ENCODE measurements at places on chromosomes 16 and 17. TPM values are rescaled to one million over a fixed set of nuclear protein-coding genes. Genes with fewer than 3 reads are reported as not detected.

GRCh38 chr16:49994006-49994405 lies 31.0 kb upstream of the CNEP1R1 start:
- peaks cover 48% of the 10 kb centered on the region for H3K27me3 ChIP-seq
- no peaks in the 10 kb centered on the region for H3K4me1 ChIP-seq
- no peak for DNase-seq
- no peak overlapping the region for H3K27ac ChIP-seq
- H3K4me3 ChIP-seq, result no peak overlapping the region

LYRM9 gene
- 7.6 TPM for total RNA-seq

DNA sequence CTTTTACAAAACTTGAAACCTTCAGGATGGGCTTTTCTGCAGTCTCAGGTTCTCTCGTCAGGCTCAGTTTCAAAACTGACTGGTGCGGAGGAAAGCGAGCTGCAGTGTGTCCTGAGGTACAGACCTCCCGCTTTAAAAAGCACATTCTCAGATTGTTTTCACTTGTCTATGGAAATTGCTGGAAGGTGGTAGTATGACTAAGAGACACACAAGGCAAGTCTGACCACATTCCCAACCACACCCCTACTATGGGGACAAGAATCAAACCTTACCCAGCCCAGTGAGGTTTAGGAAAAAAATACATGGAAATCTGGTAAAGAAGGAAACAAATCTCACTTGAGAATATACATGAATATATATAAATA lies 18.2 kb downstream of the SRP68 start:
- peaks cover 60% of the 10 kb centered on the region for H3K4me1 ChIP-seq
- peaks cover 15% of the 10 kb centered on the region for H3K36me3 ChIP-seq
- DNase-seq, result peak; percentile 46
- peak overlapping the region; percentile 22 for H3K4me3 ChIP-seq

GRCh38 chr17:9700754-9701476 lies 55.6 kb downstream of the USP43 start:
- H3K36me3 ChIP-seq, result no peaks in the 10 kb centered on the region
- no peak for DNase-seq
- H3K4me3 ChIP-seq, result no peak overlapping the region
- no peaks in the 10 kb centered on the region for H3K4me1 ChIP-seq
- H3K27me3 ChIP-seq, result no peaks in the 10 kb centered on the region
- no peak overlapping the region for H3K27ac ChIP-seq

- H3K4me1 ChIP-seq, result no peaks in the 10 kb centered on the region
- no peaks in the 10 kb centered on the region for H3K36me3 ChIP-seq
- no peak overlapping the region for H3K4me3 ChIP-seq
- no peak for DNase-seq
Measured at GRCh38 chr17:44522883-44523671, 19.9 kb upstream of the GPATCH8 start.

GCGR gene
- total RNA-seq, result not detected

HSD11B2 gene
- total RNA-seq, result 5.0 TPM

DNA sequence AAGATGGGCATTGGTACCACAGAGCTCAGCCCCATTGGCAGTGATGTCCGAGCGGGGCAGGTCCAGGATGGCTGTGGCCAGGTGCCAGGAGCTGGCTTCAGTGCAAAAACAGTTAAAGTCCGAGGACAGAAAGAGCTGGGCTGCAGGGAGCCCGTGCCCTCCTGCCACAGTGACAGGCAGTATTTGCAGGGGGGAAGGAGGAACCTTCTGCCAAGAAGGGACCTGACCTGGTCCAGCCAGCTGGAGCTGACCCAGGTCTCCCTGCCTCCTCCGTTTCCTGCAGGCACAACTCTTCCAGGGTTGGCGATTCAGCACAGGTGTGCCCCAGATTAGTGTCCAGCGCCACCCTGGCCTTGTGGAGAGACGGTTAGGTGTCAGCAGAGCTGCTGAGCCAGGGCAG lies 199.0 kb downstream of the ENGASE start:
- no peaks in the 10 kb centered on the region for H3K4me1 ChIP-seq
- H3K4me3 ChIP-seq, result no peak overlapping the region
- DNase-seq, result no peak

DNA sequence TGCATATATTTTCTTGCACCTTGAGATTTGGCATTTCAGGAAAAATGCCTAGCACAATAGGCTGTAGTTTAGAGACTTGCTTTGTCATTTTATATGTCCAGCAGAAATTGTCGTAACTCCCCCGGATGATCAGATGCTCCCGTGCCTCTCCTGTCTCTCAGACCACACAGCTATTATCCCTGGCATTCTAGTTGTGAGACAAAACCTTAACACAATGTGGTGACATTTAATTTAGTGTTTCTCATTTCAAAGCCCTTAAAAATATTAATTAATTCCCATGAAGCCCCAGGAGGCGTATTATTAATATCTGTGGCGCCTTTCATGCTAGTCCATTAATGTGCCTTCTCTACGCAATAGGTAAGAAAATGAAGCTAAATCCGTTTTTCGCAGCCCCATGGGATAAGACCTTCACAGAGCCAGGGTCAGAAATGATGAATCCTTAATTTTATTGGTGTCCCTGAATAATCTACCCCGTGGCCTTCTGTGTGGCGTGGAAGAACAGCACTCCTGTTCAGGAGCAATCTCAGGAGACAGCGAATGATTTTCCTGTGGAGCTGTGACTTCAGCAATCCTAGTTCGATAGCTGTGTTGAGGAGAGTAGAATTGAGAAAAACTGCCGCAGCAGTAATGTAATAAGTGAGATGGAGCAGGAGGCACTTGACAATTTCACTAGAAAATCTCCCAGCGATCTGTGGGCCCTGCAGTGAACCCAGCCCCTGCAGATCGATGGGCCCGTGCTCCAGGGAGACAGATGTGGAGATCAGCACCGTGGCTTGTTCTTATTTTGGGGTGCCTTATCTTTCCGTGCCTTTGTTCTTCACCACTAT lies 157.9 kb downstream of the RPTOR start:
- H3K4me1 ChIP-seq, result no peaks in the 10 kb centered on the region
- H3K36me3 ChIP-seq, result no peaks in the 10 kb centered on the region
- no peak for DNase-seq
- H3K4me3 ChIP-seq, result no peak overlapping the region
- no peak overlapping the region for H3K27ac ChIP-seq

ARL5C gene
- total RNA-seq, result not detected

GRCh38 chr16:54748611-54749190 lies 182.0 kb upstream of the IRX5 start:
- no peaks in the 10 kb centered on the region for H3K4me1 ChIP-seq
- H3K27ac ChIP-seq, result no peak overlapping the region
- no peak for DNase-seq
- H3K4me3 ChIP-seq, result no peak overlapping the region
- H3K27me3 ChIP-seq, result peaks cover 10% of the 10 kb centered on the region

HOXB5 gene
- total RNA-seq, result 12.9 TPM

ATXN7L3 gene
- total RNA-seq, result 59.3 TPM

DNA sequence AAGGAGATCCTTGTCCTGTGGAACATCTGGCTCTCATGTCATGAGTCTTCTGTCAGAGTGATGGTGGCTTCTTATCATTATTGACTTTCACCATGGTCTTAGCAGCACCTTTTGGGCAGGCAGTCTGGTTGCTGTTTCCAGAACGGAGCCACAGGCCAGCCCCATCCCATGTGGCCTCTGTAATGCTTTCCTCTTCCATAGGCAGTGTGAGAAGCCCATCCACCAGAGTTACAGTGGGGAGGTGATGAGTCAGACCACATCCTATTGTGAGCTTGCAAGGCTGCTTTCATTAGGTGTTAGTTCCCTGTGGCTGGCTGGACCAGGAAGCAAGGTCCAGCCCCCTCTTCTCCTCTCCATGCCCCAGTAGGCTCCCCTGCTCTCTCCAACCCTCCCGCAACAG lies 30.8 kb upstream of the SPACA3 start:
- H3K4me1 ChIP-seq, result no peaks in the 10 kb centered on the region
- H3K36me3 ChIP-seq, result no peaks in the 10 kb centered on the region
- H3K27ac ChIP-seq, result no peak overlapping the region
- H3K27me3 ChIP-seq, result peaks cover 39% of the 10 kb centered on the region

BCL6B gene
- 0.48 TPM for total RNA-seq

DNA sequence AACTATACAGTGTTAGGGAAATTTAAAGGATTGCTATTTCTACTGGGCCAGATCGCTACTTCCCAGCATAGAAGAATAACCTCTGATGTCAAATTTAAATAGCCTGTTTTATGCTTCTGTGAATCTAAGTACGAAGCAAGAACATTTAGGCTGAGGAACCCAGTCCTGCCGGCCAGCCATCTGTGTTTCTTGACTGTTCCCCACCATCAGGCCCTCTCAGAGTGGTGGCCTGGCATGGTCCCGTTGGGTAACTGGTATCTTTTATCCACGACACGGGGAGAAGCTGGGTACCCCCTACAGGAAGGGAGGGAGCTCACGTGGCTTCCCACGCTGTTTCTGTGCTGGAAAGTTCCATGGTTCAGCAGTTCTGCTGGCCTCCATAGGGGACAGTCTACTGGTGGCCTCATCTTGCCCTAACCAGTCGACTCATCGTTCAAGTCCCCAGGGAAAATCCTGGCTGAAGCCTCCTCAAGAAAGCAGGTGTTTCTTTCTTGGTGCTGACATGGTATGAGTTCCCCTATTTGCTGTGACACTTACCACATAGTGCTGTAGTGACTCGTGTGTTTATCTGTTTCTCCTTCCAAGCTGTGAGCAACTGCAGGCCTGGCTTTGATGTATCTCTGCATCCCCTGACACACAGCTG lies 201.7 kb upstream of the NLRP1 start:
- peaks cover 52% of the 10 kb centered on the region for H3K27me3 ChIP-seq
- no peak overlapping the region for H3K4me3 ChIP-seq
- no peak for DNase-seq

- no peak for DNase-seq
- peaks cover 19% of the 10 kb centered on the region for H3K4me1 ChIP-seq
- H3K4me3 ChIP-seq, result no peak overlapping the region
- no peak overlapping the region for H3K27ac ChIP-seq
- H3K27me3 ChIP-seq, result no peaks in the 10 kb centered on the region
- no peaks in the 10 kb centered on the region for H3K36me3 ChIP-seq
Measured at GRCh38 chr16:624526-625070, 6.2 kb upstream of the WFIKKN1 start.
